ENCODE measurements at places on chromosomes 3 and 15. TPM values are rescaled to one million over a fixed set of nuclear protein-coding genes. Genes with fewer than 3 reads are reported as not detected.
A peak's percentile ranks its signal among the peaks of the same experiment; 100 is the strongest.

DNA sequence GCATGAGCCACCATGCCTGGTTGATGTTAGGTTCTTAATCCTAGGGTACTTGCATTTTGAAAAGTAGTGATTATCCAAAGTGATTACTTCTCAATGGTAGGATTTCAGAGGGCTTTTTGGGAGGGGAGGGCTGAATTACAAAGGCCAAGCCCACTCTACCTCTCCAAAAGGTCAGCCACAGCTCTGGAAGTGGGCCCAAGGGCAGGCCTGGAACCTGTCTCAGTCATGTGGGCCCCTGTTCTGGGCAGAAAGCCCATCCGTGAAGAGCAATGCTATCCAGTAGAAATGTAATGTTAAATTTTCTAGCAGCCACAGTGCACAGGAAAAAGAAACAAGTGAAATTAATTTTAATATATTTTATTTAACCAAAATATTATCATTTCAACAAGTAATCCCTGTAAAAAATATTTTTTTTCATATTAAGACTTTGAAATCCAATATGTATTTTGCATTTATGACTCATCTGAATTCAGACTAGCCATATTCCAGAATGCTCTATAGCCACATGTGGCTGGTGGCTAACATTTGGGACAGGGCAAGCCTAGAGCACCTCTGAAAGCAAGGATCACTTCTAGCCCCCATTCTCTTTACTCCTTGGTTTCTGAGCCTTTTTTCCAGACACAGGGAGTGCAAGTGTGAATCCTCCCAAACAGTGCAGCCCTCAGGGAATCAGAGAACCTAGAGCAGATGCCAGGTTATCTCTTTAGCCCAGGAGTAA, 16.8 kb downstream of the RFT1 start:
- no peak for DNase-seq

DNA sequence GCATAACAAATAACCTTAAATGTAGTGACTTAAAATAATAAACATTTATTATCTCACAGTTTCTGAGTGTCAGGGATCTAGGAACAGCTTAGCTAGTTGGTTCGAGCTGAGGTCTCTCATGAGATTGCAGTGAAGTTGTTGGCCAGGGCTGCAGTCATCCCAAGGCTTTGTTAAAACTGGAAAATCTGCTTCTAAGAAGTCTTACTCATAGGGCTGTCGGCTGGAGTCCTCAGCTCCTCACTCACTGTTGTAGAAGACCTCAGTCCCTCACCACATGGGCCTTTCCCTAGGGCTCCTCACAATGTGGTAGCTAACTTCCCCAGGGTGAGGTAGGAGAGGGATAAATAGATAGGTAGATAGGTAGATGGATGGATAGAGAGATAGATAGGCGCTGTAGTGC, 20.8 kb upstream of the SLC7A14 start:
- no peak for DNase-seq

The ZNF501 gene
- total RNA-seq: 0.64 TPM

DNA sequence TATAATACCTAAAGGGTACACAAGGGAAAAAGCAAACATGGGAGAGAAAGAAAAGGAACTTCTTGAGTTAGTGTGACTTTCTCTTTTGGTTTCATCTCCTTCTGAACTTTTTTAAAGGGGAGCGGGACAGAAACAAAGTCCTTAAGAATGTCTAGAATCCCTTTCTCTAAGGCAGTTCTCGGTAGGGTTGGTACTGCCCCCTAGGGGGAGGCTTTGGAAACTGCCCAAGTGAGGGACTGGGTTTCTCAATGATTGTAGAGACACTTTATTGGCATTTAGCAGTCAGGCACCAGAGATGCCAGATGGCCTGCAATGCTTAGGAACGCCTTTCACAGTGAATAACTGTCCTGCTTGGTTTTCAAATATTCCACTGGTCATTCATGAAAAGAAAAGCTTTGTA, 172.7 kb downstream of the WDR72 start:
- peak; percentile 42 for DNase-seq

DNA sequence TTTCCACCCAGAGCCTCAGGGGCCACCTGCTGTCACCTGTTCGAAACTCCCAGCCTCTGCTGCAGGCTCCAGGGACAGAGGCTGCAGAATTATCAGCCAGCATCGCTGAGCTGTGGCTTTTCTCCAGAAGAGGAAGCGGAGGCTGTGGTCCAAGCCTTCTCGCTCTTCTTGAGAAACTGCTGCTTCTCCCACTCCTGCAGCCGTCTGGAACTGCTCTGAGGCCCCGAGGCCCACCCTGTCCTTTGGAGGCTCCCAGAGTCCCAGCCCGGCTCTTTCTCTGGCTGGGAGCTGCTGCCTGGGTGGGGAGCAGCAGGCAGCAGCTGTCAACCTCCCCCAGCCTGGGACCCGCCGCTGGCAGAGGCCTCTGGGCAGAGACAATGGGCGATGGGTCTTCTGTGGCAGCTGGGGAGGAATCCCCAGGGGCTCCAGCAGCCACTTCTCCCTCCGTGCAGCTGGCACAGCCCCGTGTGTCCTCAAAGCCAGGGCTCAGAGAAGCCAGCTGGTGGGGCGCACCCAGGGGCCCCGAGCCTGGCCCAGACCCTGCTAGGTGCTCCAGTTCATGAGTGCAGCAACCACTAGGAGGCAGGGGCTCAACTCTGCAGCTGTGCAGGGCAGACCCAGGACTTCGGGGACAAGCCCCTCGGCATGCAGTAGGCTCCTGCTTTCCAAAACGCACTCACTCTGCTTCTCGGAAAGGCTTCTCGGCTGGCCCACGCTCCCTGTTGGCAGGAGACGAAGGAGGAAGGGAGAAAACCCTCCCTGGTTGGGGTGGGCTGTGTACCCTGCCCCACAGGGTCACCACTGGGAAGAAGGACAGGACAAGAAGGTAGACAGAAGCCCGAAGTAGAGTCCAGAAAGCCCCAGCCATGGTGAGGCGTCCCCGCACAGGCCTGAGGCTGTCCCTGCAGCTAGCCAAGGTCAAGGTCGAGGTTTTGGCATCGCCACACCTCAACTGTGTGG, 49.9 kb upstream of the FURIN start:
- no peak for DNase-seq

The SMC4 gene
- 287 TPM for total RNA-seq
